ENCODE measurements at places on chromosomes 1 and 21.

DNA sequence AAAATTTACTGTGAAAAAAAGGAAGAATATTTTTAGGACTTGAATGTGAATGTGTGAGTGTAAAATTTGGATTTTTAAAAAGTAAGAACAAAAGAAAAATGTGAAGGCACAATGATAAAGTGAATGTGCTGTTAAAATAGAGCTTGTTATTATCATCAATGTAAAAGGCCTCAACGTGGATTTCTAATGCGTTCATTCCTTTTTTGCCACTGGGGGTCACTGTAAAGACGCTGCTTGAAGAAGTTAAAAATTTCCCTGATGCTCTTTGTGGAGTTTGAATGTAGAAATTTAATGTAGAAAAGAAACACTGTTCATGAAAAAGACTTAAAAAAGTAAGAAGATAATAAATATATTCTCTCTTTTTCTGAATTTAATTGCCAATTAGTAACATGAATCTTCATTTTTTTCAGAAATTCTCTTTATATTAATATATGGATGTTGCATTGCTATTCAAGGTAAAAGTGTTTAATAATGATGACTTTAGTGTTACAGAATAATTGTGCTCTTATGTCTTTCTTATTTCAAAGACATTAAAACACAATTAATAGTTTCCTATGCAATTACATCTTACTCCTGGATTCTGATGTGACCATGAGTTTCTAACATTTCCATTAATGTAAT is 161.5 kb downstream of the DNM3 start:
- DNase-seq = peak; percentile 82

DNA sequence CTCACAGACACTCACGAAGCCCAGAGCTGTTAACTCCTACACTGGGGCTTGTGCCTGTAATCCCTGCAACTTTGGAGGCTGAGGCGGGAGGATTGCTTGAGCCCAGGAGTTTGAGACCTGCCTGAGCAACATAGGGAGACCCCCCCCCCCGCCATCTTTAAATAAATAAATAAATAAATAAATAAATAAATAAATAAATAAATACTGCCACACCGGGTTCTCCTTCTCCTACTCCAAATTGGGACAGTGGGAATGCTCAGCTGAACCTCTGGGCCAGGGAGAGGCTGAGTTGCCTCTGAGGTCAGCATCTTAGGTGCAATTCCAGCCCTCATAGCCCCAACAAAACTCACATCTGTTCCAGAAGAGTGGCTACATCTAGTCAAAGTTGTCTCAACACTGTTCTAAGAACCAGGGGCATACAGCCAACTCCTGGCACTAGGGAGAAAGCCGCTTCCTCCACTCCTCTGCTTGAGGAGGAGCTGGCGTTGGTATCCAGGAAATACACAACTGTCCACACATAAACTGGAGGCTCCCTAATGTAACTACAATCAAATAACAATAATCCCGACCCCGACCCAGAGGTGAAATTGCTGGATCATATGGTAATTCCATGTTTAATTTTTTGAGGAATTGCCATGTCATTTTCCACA is 27.0 kb downstream of the C1orf216 start:
- DNase-seq = no peak

GRCh38 chr1:200005165-200005564 is 22.3 kb upstream of the NR5A2 start:
- no peak for DNase-seq

GRCh38 chr1:164560121-164560541 is 1.1 kb downstream of the PBX1 start:
- peak; percentile 49 for DNase-seq

- DNase-seq = no peak
These were observed 189.2 kb downstream of the ZP4 start for GRCh38 chr1:237701534-237701933.

Measured in cardiac fibroblast (primary cell).